ENCODE measurements at places on chromosomes 12 and 14.

DNA sequence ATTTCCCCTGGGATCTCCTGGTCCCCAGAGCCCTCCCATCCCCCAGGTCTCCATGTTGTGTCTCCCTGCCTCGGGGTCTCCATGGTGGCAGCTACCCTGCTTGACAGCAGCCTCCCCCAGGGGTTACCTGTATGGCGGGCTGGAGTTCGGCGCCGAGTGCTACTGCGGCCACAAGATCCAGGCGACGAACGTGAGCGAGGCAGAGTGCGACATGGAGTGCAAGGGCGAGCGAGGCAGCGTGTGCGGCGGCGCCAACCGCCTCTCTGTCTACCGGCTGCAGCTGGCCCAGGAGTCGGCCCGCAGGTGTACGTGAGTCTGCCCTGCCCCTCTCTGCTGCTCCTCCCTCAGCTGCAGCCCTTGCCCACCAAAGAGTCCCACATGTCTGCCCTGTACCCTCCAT, 80.9 kb downstream of the WSCD2 start:
- DNase-seq: no peak

DNA sequence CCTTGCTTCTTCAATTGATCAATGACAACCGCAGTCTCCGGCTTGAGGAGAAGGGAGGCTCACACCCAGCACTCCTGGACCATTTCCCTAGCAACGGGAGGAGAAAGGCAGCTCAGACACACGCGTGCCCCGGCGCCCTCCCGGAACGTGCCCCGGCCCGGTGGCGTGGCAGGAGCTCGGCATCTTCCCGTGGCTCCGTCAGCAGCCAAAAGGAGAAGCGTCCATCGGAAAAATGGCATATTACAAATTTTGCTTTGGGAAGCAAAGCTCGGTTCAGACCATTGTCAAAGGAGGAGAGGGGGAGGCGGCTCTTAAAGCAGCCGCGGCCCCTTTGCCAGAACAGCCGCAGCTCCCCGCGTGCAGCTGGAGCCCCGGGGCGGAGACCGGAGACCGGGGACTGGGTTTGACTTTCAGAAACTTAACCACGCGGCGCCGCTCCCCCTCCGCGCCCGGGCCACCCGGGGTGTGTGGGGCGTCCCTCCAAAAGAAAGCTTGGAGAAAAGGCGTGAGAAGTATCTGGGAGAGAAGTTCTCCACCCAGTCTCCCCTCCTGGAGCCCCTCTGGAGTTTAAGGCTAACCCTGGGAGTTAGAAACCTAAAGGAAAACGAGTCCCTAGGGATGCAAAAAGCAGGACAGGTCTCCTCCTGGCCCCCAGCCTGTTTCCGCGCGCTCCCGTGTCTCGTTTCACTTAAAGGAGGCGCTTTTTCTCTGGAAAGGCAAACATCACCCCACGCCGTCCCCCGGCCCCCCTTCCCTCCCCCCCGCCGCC, 545 bp downstream of the PPFIA2 start:
- no peak for DNase-seq

DNA sequence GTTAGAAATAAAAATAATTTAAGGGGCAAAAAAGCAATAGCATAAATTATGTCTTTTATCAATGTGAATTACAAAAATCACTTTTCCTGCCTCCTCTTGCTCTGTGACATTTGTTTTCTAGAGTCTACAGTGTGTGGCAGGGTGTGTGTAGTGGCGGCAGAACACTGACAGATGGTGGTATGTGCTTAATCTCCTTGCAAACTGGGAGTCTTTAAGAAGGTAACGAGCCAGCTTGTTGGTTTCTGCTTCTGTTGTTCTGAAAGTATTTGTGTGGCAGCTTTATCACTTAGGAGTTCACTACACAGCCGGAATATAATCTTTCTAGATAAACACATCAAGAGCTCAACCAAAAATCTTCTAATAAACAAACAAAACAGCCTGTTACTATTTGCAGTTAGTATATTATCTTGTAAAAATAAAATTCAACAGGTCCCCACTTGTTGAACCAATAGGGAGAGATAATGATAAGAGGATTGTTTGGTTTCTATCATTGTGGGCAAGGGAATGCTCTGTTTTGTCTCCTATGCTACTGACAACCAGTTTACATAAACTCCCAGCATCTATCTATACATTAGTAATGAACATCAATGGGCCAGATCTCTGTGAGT, 13.0 kb downstream of the CDKL1 start:
- DNase-seq: no peak

- no peak for DNase-seq
Measured at GRCh38 chr14:68785534-68786490, 7.1 kb downstream of the ZFP36L1 start.

- DNase-seq: no peak
Measured at GRCh38 chr12:123731596-123731995, 19.4 kb downstream of the ATP6V0A2 start.

DNA sequence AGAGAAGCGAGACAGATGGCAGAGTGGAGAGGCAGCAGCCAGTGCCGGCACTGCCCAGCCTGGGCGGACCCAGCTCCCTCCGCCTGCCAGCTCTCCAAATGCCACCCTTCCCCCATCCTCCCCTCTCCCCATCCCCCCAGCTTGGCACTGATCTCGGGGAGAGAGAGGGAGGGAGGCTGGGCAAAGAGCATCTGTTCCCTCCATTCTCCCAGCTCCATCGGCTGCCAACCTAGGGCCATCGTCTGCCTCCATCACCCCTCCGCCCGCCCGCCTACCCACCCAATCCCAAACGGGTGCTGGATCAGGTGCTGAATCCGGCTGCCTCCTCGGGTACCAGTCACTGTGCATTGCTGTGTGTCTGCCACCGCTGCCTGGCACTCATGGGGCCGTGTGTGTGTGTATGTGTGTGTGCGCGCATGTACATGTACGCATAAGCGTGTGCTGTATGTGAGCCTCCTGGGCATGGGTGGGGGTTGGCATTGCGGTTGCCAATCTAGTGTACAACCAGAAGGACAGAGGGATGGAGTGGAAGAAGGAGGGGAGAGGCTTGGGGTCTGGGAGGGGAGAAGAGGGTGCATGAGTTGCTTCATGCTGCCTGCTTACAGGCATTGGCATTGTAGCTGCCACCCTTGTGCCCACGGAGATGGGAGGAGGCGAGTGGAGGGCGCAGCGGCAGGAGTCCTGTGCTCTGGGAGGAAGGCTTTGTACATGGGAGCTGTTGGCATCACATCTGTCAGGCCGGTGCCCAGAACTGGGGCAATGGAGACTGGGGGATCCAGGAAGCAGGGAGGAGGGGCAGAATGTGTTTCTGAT, 38.4 kb downstream of the ZFHX2 start:
- DNase-seq: no peak

- peak; percentile 35 for DNase-seq
Measured at GRCh38 chr12:47744005-47744651, 14.6 kb downstream of the RAPGEF3 start.

DNA sequence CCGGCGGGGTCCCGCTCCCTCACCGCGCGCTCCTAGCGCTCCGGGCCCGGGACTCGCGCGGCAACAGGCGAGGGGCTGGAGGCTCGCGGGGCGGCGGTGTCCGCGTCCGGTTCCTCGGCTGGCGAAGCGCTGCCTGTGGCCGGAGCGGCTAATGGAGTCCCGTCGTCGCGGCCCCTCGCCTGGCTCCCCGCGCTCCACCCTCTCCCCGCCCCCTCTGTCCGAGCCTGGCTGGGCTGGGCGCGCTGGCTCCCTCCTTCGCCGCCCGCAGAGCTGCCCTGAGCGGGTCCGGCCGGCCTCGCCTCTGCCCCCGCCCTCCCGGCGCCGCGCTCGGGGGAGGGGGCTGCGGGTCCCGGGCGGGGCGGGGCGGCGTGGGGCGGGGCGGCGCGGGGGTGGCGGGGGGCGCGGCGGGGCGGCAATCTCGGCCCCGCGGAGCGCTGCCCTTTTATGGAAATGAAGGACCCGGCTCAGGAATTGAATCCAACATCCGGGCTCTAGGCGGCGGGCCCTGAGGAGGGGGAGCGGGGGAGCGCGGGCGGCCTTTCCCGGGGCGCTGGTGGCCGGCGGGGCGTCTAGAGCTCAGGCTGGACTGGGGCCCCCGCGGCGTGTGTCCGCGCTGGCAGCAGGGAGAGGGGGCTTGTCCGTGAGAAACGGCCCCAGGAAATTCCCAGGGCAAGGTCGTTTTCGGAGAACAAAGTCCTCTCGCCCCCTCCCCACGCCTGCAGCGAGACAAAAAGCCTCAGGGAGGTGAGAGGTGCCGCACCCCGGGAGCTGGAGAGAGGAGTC, at the start of gene FERMT2:
FERMT2 (minus strand) TSS at position 153 of the 783 bp plus-strand sequence. CDS start 482 bp downstream, outside the sequence.
- DNase-seq: no peak

DNA sequence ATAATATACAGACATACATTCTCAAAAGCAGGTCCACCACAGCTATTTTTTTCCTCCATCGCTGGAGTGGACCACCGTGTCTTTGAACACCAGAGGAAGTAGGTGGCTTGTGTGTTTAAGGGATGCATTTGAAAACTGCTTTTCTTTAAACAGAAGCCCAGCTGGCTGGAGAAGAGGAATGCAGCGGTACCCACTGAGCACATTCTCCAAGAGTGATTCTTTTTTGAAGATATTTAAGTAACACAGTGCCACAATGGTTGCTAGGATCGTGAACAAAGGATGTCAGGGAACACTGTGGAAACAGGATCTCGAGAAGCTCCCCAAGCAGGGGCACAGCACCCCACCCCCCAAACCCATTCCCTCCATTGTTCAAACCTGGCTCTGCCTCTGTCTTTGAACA, 286.6 kb upstream of the PWP1 start:
- no peak for DNase-seq

- DNase-seq: no peak
Measured at GRCh38 chr12:57261428-57261865, 10.5 kb upstream of the STAC3 start.

- no peak for DNase-seq
Measured at GRCh38 chr14:52954346-52955214, 3.7 kb upstream of the FERMT2 start.

DNA sequence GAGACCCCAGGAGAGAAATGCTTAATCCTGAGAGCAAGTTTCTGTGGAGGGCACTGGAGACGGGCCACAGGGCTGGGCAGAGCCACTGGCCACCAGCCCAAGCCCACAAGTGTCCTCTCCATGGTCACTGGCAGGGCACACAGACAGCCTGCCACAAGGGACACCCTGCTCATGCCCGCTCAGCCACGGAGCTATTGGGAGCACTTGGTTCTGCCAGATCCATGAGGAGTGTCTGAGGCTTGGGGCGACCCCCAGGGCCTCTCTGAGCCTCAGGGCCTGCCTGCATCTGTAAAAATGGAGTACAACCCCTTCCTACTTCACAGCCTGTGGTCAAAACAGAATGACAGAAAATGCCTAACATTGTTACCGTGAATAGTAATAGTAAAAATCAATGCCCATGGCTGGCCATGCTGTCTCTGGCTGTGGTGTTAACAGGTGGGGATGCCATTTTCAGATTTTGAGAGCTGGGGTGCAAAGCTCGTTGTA, 3.2 kb downstream of the PGF start:
- no peak for DNase-seq

DNA sequence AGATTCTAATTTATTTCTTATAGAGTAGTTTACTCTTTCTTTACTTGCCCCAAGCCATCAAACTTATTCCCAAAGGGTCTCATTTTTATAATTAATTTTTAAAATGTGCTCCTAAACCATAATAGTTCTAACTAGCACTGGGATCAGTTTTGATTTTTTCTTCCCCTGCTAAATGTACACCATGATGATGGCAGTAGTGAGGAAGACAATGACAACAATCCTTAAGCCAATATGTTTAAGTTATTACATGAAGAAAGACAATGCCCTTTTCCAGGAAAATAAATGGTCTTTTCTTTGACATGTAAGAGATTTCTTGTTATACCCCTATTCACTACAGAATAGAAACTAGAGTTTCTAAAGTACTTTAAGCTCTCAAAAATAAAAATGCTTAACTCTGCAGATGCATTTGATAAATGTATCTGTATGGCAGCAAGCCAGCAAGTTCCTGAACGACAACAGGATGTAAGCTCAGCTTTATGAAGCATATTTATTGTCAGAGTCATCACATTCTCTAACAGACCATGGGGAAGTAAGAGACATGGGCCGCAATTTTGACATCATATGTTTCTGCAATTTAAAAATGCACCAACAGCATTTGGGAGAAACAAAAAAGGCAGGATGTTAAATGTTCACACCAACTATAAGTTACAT, 36.0 kb upstream of the SNX6 start:
- no peak for DNase-seq

DNA sequence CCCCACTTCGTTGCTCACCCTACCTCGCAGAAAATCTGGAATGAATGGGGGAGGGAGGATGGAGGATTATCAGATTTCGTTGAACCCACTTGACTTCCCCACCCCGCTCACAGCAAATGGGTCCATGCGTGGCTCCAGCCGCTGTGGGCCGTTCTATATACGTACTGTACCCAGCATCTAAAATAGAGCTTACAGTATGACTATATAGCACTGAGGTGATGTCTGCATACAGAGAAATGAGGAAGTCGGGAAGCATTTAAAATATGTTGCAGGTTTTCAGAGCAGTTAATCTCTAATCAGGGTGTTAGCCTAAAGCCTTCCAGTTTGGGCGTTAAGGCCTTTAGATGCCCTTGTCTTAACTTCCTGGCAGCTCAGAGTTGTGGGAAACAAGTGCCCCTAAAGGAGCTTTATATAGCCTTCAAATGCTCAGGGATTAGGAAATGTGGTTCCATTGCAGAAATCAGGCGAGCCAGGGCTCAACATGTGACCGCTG, 1.4 kb downstream of the BICDL1 start:
- DNase-seq: no peak

DNA sequence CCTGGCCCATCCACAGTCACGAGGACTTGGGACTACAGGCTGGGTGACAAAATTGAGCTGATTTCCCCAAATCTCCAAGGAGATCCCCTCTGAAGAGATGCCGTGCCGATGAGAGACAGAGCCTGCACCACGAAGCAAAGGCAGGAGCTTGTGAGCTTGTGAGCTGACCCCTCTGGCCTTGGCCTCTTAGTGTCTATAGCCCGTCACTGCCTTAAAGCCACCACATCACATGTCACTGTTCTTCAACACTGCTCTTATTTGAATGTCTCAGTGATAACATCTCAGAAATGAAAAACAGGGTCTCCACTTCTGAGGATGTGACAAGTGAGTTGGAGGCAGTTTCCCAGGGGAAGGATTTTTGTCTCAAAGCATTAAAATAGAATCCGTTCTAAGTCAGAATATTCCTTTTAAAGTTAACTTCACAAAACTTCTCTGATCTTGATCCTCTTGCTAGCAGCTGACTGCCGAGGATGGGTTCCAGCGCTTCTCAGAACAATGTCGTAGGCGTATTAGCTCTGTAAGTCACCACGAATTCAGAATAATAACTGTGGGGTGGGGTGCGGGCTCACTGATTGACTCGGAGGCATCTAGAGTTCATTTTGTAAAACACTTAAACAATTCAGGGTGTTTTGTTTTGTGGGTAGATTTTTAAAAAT, 37.5 kb downstream of the CHST11 start:
- DNase-seq: peak; percentile 18

- no peak for DNase-seq
Measured at GRCh38 chr14:31582836-31583452, 21.7 kb downstream of the NUBPL start.

GRCh38 chr14:38309522-38310277, 53.8 kb upstream of the CLEC14A start:
- no peak for DNase-seq
